ENCODE measurements at places on chromosomes 2 and 18.
A peak's percentile ranks its signal among the peaks of the same experiment; 100 is the strongest.

DNA sequence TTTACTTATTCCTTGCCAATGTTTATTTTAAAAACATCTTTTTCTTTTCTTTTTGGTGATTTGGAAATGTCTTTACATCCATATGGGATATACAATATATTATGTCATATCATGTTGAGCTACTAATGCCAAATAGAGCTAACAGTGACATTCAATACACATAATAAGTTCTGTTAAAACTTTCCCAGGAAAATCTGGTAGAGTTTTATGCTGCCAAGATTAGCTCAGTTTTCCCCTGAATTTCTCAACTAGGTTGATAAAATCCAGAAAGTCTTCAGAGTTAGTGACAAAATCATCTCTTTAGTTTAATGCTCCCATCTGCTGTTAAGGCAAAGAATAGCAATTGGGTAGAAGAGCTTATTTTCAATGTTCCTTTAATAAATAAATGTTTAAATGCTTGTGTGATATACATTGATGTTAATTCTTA, 9.9 kb downstream of the COL3A1 start:
- DNase-seq: no peak

GRCh38 chr2:230000118-230000841, 68.4 kb downstream of the SLC16A14 start:
- DNase-seq: no peak

DNA sequence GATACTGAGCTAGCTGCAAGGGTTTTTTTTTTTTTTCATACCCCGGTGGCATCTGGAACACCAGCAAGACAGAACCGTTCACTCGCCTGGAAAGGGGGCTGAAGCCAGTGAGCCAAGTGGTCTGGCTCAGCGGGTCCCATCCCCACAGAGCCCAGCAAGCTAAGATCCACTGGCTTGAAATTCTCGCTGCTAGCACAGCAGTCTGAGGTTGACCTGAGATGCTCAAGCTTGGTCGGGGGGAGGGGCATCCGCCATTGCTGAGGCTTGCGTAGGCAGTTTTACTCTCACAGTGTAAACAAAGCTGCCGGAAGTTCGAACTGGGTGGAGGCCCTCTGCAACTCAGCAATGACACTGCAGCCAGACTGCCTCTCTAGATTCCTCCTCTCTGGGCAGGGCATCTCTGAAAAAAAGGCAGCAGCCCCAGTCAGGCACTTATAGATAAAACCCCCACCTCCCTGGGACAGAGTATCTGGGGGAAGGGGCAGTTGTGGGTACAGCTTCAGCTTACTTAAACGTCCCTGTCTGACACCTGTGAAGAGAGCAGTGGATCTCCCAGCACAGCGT, 5.1 kb upstream of the MIB1 start:
- peak; percentile 86 for DNase-seq

DNA sequence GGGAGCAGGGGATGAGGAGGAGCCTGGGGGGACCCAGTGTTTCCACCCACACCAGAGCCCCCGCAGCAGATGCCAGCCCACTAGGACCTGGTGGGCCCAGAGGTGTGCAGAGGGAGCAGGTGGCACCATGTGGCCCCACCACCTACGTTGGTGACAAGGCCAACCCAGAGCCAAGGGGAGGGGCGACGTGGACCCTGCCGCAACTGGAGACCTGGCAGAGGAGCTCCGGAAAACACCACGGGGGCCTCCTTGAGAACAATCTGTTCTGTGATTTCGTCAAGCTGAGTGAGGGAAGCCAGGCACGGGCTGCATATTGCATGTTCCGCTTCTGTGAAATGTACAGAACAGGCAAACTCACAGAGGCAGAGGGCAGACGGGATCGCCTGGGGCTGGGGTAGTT, 49.1 kb upstream of the GPC1 start:
- no peak for DNase-seq

Measured in activated effector memory CD4-positive, alpha-beta T cell treated with anti-CD3 and anti-CD28 coated beads, Interleukin-2, amount 50 U/mL, for 16 hours (primary cell).